Activated B cell treated with CpG ODN at 0.5 μM for 24 hours (primary cell): ENCODE measurements at places on chromosomes 2 and 18.

- DNase-seq = no peak
These were observed 7.7 kb downstream of the FAM228A start for GRCh38 chr2:24182507-24182906.

GRCh38 chr2:105791229-105791628 is 46.5 kb downstream of the NCK2 start:
- no peak for DNase-seq

- DNase-seq = no peak
These were observed 50.3 kb upstream of the RGPD4 start for GRCh38 chr2:107776362-107776761.

- no peak for DNase-seq
These were observed 159.7 kb upstream of the FBXO11 start for GRCh38 chr2:48066000-48066399.

GRCh38 chr2:100895402-100895801 is 75.5 kb downstream of the NPAS2 start:
- no peak for DNase-seq

- DNase-seq = no peak
These were observed 60.0 kb downstream of the LIPG start for GRCh38 chr18:49621717-49622351.

GRCh38 chr2:44325897-44326296 is 35.4 kb downstream of the PREPL start:
- DNase-seq = no peak

- no peak for DNase-seq
These were observed 263.2 kb downstream of the TGIF1 start for GRCh38 chr18:3713166-3713565.

- DNase-seq = no peak
These were observed 22.7 kb downstream of the KATNAL2 start for GRCh38 chr18:46939998-46940571.

- DNase-seq = no peak
These were observed 59.5 kb downstream of the LRRTM1 start for GRCh38 chr2:80244905-80245584.

GRCh38 chr18:72378016-72378415 is 166.1 kb downstream of the CBLN2 start:
- no peak for DNase-seq

- DNase-seq = no peak
These were observed 56.0 kb downstream of the TMEM247 start for GRCh38 chr2:46535360-46535759.

GRCh38 chr2:175840256-175840655 is 161.8 kb downstream of the LNPK start:
- no peak for DNase-seq

- DNase-seq = no peak
These were observed 30.0 kb downstream of the PID1 start for GRCh38 chr2:229240984-229241491.

GRCh38 chr18:47928466-47928865 is 2.0 kb downstream of the SMAD2 start:
- DNase-seq = no peak

DNA sequence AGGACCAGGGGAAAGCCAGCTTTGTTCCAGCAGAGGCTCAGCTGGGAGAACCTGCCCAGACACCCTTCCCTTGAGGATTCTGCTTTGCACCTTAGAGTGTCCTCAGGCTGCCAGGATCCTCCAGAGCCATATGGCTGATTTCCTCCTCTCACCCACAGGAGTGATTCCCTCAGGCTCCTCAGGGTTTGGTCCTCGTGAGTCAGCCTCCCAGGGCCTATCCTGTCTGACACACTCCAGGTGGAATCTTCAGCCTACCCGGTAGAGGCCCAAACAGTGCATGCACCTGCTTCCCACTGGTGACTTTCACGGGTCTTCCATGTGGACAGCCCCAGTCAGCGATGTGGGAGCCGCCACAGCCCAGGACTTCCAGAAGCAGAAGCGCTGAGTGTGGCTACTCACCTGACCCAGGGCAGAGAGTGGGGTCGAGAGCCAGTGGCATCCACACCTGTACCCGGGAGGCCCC is 73.3 kb downstream of the TFCP2L1 start:
- no peak for DNase-seq

DNA sequence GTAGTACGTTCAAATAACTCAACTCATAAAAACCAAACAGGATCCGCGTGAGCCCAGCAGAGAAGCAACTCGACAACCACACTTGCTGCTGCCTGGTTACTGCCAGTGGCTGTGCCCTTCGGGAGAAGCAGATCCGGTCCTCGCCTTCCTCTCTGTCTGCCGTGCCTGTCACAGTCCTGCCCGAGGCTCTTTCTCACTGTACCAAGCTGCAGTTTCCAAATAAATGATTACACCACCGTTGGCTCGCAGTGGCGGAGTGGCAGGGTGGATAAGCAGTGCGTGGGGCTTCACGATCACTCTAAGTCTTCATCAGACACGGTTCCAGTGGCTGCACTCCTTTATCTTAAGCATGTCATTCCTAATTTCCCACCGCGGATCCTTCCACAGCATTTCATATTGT is 26.1 kb upstream of the SALL3 start:
- DNase-seq = no peak

GRCh38 chr2:231475965-231476364 is 11.7 kb upstream of the NCL start:
- DNase-seq = no peak

- DNase-seq = no peak
These were observed 52.8 kb downstream of the CLASP1 start for GRCh38 chr2:121596221-121597080.

DNA sequence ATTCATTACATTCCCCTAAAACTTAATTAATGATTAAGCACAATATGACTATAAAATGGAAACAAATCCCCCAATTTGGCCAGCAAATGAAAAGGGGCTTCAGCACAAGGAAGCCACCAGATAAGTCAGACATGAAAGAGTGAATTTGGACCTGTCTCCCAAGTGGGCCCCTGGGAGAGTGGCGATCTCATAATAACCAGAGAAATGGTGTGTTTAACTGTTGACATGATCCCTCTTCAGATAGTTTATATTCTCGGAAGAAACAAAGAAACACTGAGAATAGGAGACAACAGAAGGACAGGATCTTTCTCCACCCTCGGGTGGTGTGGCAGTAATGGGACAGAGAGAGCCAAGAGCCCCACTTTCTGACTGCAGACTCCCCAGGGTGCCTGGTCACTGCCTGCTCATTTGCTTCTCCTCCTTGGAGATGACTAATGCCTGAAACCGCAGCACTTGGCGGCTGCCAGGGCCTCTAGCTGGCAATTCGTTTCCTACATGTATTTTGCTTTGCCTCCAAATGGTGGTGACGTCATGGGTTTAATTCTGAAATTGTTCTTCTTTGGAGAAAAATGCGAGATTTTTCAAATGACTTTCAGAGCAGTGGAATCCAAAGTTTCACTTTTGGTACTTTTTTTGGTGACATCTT is 46.4 kb upstream of the SPP2 start:
- no peak for DNase-seq

- no peak for DNase-seq
These were observed 9.7 kb downstream of the VIT start for GRCh38 chr2:36706021-36706876.

- DNase-seq = no peak
These were observed 497.7 kb downstream of the STK39 start for GRCh38 chr2:167749660-167750059.

- no peak for DNase-seq
These were observed 1.2 kb upstream of the GPR39 start for GRCh38 chr2:132415256-132415914.

DNA sequence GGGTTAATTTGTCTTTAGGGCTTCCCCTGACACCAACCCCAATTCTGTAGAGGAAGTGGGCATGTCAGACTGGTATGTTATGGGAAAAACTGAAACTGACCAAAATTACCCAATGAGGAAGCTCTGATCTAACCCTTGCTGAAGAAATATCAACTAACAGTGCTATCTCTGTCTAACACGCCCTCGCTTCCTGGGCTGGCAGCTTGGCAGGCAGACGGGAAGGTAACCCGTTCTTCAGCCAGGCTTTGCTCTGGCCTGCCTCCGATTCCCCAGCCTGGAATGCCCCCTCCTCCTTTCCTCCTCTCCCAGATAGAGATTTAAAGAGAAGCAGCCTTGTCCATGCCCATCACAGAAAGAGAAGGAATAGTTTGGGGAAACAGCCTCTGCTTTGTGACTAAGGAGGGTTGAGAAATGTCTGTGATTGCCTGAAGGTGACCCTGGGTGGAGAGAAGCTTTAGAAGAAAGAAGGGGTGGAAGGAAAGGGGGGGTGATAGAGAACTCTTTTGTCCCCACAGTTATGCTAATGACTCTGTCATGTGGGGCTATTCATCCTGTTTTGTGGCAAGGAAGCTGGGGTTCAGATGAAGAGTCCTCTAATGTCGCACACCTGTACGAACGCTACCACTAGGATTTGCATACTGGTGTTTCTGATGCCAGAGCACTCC is 15.4 kb downstream of the HK2 start:
- DNase-seq = no peak

DNA sequence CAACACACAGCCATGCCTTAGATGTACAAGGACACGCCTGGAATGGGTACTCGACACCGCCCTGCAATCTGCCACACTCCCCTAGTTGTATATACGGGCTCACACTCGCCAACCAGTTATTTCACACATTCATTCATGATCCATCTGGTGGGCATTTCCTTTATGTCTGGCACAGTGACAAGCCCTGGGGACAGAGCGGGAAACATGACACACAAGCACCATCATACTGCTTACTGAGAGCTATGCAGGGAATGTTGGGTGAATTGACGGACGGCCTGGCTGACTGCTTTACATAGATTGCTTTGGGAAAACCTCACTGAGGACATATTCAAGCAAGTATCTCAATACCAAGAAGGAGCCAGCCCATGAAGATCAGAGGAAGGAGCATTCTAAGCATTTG is 448.0 kb upstream of the SPRED2 start:
- DNase-seq = no peak

DNA sequence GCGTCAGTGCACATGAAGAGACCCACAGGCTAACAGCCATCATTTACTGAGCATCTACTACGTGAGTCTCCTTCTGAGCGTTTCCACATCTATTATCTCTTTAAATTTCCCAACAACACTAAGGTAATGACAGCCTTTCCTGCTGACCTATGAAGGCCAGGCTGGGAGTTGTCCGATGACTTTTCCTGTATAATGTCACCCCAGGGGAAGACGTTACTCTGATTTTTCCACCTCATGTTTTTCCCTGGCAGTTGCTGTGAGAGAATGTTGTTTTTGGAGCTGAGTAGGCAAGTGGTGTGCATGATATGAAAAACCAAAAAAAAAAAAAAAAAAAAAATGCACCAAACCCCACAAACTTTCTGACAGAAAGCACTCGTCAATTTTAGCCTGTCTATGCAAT is 207.6 kb downstream of the SLC8A1 start:
- no peak for DNase-seq

- DNase-seq = no peak
These were observed 373.3 kb downstream of the IRS1 start for GRCh38 chr2:226426292-226426736.

- no peak for DNase-seq
These were observed 203.2 kb upstream of the ACVR2A start for GRCh38 chr2:147641651-147642050.

GRCh38 chr2:144111437-144111836 is 408.5 kb downstream of the ZEB2 start:
- DNase-seq = no peak

DNA sequence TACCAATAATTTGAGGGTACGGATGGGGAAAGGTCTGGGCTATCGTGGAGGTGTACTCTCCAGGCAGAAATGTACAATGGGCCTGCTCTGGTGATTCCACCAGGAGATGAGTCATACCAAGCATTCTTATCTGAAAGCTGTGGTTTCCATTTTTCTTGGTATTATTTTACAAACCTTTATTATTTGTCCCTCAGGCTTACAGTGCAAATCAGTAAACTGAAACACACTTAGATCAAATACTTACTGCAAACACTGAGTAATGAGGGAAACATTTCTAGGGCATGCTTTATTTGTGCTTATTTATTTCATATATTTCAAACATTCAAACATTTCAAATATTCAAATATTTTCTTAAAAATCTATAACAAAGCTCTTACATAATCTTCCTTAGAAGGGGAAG is 319.8 kb downstream of the RND3 start:
- DNase-seq = no peak

GRCh38 chr18:67692811-67693210 is 176.3 kb upstream of the DSEL start:
- no peak for DNase-seq

DNA sequence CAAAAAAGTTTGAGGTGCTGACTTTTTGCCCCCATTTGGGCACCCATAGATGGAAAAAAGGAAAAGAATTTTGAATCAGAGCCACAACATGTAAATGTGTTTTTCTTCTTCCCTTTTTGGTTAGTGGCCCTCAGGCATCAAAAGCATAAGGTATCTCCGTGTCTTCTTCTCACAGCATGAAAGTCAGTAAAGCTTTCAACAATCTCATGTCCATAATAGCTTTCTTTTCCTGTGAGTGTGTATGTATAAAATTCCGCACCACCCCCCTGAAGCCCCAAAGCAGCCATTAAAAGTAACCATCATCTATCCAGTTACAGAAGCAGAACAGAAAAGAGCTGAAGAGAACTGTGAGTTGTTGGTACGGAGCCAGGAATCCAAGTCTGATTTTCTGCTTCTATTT is 1539.7 kb upstream of the ACVR2A start:
- no peak for DNase-seq

- no peak for DNase-seq
These were observed 141.5 kb upstream of the SP5 start for GRCh38 chr2:170573671-170574070.

GRCh38 chr18:45538444-45538843 is 76.8 kb upstream of the SLC14A2 start:
- DNase-seq = no peak

GRCh38 chr2:1931003-1931914 is 186.9 kb upstream of the PXDN start:
- no peak for DNase-seq

- DNase-seq = no peak
These were observed 76.6 kb downstream of the MAPK4 start for GRCh38 chr18:50636366-50637057.

- no peak for DNase-seq
These were observed 621.3 kb downstream of the XIRP2 start for GRCh38 chr2:167509586-167509985.

- no peak for DNase-seq
These were observed 19.2 kb downstream of the KCNF1 start for GRCh38 chr2:10930721-10931516.

- DNase-seq = no peak
These were observed 51.5 kb downstream of the RPL37A start for GRCh38 chr2:216549926-216550690.

GRCh38 chr2:168585700-168586099 is 129.6 kb downstream of the CERS6 start:
- no peak for DNase-seq

DNA sequence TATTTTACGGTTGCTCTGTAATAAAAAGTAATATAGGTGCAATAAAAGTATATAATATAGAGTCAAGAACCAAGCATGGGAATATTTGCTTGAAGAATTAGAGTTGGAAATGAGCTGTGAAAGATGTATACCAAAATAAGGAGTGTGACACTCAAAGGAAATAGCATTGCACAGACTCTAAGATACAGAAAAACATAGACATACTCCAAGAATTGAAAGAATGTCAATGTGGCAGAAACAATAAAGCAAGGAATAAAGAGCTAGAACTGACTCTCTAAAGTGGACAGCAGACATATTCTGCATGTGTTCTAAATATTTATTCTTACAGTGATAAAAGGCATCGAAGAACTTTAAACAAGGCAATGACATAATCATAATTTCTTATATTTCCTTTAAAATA is 561.1 kb upstream of the SETBP1 start:
- DNase-seq = no peak

- no peak for DNase-seq
These were observed 31.4 kb downstream of the MYO5B start for GRCh38 chr18:50163505-50163904.

GRCh38 chr2:33859176-33859575 is 260.1 kb upstream of the FAM98A start:
- DNase-seq = no peak
